ENCODE measurements at places on chromosomes 12 and 14. TPM values are rescaled to one million over a fixed set of nuclear protein-coding genes. Genes with fewer than 3 reads are reported as not detected.

The SERPINA12 gene
- 790 TPM for total RNA-seq

The WDHD1 gene
- 2.6 TPM for total RNA-seq

The SERPINA3 gene
- 14.6 TPM for total RNA-seq

The RERGL gene
- 10.3 TPM for total RNA-seq

The LRRC10 gene
- not detected for total RNA-seq

The MYRFL gene
- 1.0 TPM for total RNA-seq

The IL22 gene
- not detected for total RNA-seq

The RD3L gene
- not detected for total RNA-seq

The CLECL1 gene
- not detected for total RNA-seq

Data from lower leg skin (tissue), 4 donors.